ENCODE measurements at places on chromosomes 12 and 14.

DNA sequence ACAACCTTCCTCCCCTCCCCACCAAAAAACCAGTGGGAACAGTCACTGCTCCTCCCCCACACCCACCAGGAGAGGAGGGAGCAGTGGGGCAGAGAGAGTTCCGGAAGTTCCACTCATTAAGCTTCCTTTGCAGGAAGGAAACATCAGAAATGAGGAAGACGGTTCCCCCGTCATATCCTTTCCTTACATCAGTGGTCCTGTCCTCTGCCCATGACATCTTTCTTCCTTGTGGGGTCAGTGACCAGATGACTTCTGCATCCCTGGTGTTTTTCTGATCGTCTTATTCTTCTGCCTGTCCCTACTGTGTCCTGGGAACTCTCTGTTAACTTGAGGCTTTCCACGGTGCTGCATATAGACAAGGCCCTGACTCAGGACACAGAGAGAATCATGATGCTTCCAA is 40.8 kb upstream of the SPTLC2 start:
- no peak for DNase-seq

DNA sequence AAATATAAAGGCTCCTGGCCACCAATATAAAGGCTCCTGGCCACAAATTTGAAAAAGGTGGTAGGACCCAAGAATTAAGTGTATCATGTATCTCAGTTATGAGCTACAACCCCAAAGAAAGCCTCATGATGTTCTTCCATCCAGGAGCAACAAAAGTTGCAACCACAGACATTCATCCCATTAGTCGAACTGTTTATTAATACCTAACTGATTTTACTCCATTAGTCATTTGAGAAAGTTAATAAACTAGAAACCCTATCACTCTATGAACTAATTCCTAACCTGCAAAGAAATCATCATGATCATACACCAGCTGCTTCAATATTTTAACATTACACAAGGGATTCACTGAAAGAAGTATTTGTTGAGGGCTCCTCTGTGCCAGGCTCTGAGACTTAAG is 253.2 kb upstream of the GRIP1 start:
- DNase-seq = no peak

DNA sequence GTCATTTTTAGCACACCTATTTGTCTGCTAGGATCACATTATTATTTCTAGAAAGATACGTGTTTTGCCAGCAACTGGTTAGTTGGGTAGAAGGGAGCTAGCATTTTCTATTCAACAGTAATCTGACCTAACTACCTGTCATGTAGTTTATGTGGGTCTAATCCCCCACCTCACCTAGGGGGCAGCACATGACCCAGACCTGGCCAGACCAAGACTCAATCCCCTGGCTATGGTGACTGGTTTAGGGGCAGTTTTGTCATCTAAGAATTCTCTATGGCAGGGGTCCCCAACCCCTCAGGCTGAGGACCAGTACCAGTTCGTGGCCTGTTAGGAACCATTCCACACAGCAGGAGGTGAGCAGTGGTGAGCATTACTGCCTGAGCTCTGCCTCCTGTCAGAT is 29.5 kb upstream of the EVL start:
- no peak for DNase-seq

- no peak for DNase-seq
Measured at GRCh38 chr12:10167599-10167998, 4.3 kb downstream of the OLR1 start.

GRCh38 chr14:93039649-93040315 is 75.9 kb downstream of the ITPK1 start:
- no peak for DNase-seq

- no peak for DNase-seq
Measured at GRCh38 chr14:67900231-67900630, 80.7 kb downstream of the RAD51B start.
